Effector CD4-positive, alpha-beta T cell (primary cell): ENCODE measurements at places on chromosomes 13 and 19.

GRCh38 chr19:37920591-37921450 is 13.8 kb downstream of the SIPA1L3 start:
- DNase-seq: no peak

GRCh38 chr13:113349491-113349890 is 14.4 kb downstream of the GRTP1 start:
- no peak for DNase-seq

DNA sequence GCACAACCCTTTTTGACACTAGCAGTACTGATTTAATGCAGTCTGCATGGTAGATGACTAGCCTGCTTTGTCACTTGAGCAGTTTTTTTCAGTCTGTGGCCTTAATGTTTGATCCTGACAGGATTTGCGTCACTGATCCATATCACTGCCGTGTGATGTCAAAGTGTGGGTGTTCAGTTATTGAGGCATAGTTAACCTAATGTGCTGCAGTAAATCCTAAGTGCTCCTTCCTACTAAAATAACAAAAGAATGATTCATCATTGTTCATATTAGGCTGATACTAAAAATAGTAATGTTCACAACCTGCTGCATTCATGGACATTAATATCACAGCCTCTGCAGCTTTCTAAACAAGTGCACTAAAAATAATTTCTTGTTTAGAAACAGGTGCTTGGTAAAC is 121.9 kb upstream of the MLNR start:
- no peak for DNase-seq

- DNase-seq: no peak
Observed at GRCh38 chr19:50005428-50005827, 19.7 kb downstream of the VRK3 start.

DNA sequence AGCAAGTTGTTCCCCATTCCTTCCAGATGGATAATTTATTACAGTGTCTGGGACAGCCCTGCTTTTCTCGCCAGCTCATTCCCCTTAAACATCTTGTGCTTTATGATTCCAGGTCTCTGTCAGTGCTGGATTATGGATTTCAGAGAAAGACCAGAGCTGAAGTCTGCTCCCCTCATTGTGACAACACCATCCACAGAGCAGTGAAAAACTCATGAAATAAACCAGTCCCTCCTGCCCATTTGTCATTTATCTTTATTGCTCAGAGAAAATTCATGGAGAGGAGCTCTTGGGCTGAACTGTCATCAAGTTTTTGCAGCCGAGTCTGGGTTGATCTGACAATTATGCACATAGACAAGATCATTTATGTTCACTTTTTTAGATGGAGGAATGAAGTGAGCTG is 92.7 kb upstream of the GPR12 start:
- DNase-seq: no peak

DNA sequence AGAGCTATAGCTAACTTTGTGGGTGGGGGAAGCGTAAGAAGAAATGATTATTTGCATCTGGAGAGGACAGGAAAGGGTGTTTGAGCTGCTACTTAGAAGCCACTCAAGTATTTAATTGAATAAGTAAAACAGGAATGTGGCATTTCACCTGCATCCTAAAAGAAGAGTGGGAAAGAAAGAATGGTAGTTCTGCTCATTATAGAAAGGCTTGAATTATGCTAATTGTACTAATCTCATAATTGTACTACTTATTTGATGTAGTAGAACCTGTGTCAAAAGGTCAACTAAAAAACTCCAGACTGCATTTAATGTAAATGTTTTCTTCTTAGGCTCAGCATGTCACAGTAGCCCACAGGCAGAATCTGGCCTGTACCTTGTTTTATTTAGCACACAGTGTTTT is 113.6 kb downstream of the RNF17 start:
- no peak for DNase-seq

DNA sequence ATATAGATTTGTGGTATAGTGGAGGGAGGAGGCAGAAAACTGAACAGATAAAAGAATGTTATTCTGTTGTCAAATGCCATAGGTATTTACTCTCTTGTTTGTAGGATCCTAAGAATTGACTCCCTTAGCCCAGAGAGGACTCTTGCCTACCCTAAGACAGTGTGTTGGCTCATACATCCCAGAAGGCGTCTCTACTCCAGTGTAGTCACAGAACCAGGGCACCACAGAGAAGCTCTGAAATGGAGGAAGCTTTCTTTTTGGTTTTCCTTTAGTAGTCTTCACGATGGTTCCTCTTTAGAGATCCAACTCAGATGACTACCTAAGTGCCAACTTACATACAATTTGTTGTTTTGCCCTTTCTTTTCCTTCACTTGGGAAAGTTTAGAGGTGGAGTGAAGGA is 14.0 kb downstream of the GPR183 start:
- DNase-seq: no peak

GRCh38 chr19:20247016-20247683 is 80.1 kb downstream of the ZNF486 start:
- DNase-seq: peak; percentile 8

DNA sequence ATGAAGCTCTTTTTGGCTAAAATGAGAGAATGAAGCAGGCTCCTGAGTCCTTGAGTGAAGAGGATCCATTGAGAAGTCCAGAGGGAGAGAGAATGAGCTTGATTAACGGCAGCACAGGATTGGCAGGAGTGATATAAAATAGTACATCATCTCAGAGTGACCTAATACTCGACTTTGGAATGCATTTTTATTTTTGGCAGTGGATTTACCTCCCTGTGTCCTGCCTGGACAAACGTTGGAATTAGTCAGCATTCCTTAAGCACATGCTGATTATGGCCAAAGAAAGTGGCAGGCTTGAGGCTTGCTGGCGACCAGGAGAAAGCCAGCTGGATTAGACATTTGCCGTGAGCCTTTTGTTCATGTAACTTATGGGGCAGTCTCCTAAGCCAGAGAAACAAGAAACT is 22.9 kb downstream of the LRCH1 start:
- DNase-seq: no peak
